GM10248 (cell line): ENCODE measurements at places on chromosomes 3 and 15.

GRCh38 chr15:63860155-63860554, 26.4 kb upstream of the HERC1 start:
- DNase-seq = no peak

- no peak for DNase-seq
Observed at GRCh38 chr15:29433050-29433318, 163.4 kb upstream of the NSMCE3 start.

- DNase-seq = no peak
Observed at GRCh38 chr15:89680282-89680873, 1.2 kb upstream of the PLIN1 start.

- DNase-seq = no peak
Observed at GRCh38 chr3:113110267-113110666, 101.1 kb upstream of the BOC start.

GRCh38 chr15:41671656-41672648, 11.7 kb downstream of the MGA start:
- DNase-seq = no peak

- no peak for DNase-seq
Observed at GRCh38 chr15:52976516-52977075, 186.5 kb upstream of the ONECUT1 start.

DNA sequence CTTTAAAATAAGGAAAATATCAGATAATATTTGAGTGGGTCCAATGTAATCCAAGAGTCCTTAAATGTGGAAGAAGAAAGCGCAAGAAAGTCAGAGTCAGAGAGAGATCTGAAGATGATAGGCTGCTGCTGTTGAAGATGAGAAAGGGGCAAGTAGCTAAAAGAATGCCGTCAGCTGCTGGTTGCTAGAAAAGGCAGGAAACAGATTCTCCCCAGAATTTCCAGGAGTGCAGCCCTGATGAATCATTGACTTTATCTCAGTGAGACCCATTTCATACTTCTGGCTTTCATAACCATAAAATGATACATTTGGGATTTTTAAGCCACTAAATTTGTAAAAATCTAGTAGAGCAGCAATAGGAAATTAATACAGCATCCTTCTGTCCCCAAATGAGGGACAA, 7.5 kb upstream of the CHMP2B start:
- no peak for DNase-seq

- peak; percentile 42 for DNase-seq
Observed at GRCh38 chr3:150765949-150766720, 3.2 kb upstream of the SIAH2 start.

- no peak for DNase-seq
Observed at GRCh38 chr15:100786139-100786531, 93.5 kb upstream of the ALDH1A3 start.

GRCh38 chr3:141380279-141380678, 12.0 kb downstream of the ZBTB38 start:
- DNase-seq = no peak

GRCh38 chr3:138234401-138235179, 47.5 kb downstream of the ARMC8 start:
- DNase-seq = no peak

DNA sequence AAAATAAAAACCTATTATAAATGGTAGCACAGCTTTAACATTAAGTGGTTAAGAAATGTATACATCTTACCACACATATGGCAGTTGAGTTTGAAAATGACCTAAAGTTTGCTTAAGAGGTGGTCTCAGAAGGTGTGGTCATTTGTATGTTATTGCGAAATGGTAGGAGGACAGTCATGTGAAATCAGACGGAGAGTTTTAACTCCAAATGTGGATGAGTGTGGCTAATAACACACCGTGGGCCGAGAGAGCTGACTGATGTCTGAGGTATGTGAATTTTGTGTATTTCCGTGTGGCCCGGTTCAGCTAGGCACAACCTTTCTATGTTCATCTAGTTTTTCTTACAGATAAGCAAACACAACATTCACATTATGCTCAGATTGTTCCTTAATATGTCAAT, 71.9 kb downstream of the ARNT2 start:
- no peak for DNase-seq

DNA sequence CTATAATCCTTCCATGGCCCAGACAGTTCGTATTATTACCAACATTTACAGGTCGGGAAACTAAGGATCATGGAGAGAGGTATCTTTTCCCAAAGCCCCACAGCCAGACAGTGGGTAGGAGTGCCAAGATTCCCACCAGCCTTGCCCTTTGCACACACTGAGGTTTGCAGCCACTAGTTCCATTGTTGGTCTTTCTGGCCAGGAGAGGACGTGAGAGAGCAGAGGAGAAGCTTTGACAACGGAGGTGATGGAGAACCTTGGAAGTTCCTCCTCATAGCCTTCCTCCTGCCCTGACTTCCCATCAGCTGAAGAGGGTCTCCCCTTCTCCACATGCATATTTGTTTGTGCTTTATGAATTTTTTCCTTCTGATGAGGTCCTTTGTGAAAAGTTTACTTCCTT, 50.5 kb upstream of the PLCL2 start:
- DNase-seq = no peak

DNA sequence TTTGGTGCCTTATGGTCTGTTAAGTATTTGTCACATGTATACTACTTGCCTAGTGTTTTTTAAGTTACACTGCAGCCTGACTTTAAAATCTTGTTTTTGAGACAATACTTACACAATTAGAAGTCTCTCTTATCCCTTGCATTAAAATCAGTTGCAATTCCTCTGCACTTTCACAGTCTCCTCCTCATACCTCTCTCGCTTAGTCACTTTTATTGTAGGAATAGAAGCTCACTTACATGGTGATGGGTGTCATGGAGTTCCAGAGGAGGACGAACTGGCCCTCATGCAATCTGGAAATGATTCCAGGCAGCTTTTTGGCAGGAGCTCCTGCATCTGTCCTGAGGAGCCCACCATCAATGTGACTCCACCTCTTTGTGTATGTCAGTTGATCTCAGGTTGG, 238.4 kb upstream of the TBC1D5 start:
- no peak for DNase-seq

DNA sequence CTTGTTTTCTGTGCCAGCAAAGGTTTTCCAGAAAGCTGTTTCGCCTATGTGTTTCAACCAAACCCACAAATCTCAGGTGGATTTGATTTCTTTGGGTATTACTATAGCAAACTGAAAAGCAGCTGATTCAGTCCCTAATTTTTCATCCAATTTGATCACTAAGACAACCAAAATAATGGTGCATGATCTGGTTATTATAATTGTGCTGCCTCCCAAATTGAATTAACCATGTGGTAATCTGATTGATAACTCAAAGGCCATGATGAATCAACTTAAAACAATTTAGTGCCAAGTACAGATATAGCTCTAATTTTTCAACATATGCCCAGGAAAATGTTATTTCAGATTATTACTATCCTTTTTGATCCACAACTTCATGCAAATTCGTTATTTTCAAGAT, 30.6 kb downstream of the PRTG start:
- no peak for DNase-seq

- no peak for DNase-seq
Observed at GRCh38 chr3:183638101-183638852, 2.9 kb downstream of the KLHL24 start.

- no peak for DNase-seq
Observed at GRCh38 chr3:168260859-168261258, 165.1 kb upstream of the GOLIM4 start.

GRCh38 chr3:197001106-197001971, 28.3 kb downstream of the MELTF start:
- no peak for DNase-seq

- no peak for DNase-seq
Observed at GRCh38 chr15:67037694-67038093, 27.7 kb upstream of the SMAD3 start.

GRCh38 chr3:93988283-93988682, 8.3 kb downstream of the ARL13B start:
- no peak for DNase-seq

DNA sequence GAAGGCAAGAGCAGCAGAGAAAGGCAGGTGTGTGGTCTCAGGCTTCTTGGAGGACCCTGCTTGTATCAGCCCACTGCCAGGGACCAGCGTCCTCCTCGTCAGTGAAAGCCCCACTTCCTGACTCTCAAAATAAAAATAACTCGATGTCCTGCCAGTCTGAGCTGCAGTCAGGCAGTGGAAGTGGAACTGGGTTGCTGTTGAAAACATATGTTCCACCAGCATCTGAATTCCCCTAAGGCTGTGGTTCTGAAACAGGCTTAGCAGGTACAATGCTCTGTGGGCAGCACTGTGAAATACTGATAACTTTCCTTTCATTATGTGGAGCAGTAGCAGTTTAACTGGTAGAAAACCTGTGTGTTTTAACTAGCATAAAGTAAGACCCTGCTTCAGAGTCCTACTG, 121.6 kb upstream of the EIF1B start:
- DNase-seq = peak; percentile 57

GRCh38 chr15:100663086-100663914, 60.9 kb downstream of the ASB7 start:
- DNase-seq = no peak

DNA sequence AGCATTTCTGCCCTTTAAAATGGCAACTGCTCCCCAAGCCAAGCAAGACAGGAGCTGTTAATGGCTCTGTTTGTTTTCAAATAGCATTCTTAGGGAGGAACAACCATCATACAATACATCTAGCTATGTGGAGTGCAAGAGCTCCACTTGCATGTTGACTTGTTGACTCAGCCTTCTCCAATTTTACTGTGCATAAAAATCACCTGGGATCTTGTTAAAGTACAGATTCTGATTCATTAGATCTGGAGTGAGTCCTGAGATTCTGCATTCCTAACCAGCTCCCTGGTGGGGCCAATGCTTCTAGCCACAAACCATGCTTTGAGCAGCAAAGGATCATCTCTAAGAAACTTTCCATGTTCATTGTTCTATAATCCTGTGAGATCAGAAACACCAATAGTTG, 171.4 kb downstream of the THRB start:
- no peak for DNase-seq

- DNase-seq = no peak
Observed at GRCh38 chr3:182739619-182740018, 53.7 kb upstream of the ATP11B start.

- no peak for DNase-seq
Observed at GRCh38 chr15:36778531-36778930, 199.1 kb downstream of the CDIN1 start.

- DNase-seq = no peak
Observed at GRCh38 chr3:188211476-188211875, 57.5 kb downstream of the LPP start.

GRCh38 chr15:99979371-99979770, 246.1 kb upstream of the LYSMD4 start:
- DNase-seq = no peak

- DNase-seq = no peak
Observed at GRCh38 chr15:70956201-70956995, 63.8 kb downstream of the LRRC49 start.

DNA sequence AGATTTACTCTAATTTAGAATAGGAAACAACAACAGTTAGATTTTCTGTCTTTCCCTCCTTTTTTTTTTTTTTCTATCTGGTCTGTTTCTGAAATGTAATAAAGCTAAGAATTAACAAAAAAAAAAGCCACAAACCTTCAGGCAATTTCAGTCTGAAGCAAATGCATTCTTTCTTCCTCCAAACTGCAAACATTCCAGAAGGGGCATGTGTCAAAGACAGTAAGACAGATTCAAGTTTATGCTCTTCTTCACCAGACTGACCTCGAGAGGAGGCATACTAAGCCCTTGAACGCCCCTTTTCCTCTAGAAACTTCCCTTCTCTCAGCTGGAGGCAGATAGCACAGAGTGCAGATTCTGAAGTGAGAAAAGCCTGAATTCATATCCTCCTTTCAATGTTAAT, 654.6 kb upstream of the LMCD1 start:
- no peak for DNase-seq

DNA sequence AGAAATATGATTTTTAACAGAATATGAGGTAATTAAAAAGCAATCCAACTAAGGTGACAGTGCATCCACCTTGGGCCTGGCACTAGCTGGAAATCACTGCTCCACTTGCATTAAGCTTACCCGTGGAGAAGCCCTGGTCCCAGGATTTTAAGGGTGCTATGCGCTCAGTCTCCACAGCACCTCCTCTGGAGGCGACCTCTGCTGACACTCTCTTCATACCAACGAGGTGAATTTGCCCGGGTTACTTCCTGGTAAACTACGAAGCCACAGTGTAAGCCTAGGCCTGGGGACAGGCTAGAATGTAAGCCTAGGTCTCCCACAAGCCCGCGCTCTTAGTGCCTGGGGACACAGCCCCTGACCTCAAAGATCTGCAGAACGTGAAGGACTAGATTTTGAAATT, 793 bp downstream of the APOD start:
- no peak for DNase-seq

- DNase-seq = no peak
Observed at GRCh38 chr15:67821784-67822440, 3.4 kb upstream of the SKOR1 start.

DNA sequence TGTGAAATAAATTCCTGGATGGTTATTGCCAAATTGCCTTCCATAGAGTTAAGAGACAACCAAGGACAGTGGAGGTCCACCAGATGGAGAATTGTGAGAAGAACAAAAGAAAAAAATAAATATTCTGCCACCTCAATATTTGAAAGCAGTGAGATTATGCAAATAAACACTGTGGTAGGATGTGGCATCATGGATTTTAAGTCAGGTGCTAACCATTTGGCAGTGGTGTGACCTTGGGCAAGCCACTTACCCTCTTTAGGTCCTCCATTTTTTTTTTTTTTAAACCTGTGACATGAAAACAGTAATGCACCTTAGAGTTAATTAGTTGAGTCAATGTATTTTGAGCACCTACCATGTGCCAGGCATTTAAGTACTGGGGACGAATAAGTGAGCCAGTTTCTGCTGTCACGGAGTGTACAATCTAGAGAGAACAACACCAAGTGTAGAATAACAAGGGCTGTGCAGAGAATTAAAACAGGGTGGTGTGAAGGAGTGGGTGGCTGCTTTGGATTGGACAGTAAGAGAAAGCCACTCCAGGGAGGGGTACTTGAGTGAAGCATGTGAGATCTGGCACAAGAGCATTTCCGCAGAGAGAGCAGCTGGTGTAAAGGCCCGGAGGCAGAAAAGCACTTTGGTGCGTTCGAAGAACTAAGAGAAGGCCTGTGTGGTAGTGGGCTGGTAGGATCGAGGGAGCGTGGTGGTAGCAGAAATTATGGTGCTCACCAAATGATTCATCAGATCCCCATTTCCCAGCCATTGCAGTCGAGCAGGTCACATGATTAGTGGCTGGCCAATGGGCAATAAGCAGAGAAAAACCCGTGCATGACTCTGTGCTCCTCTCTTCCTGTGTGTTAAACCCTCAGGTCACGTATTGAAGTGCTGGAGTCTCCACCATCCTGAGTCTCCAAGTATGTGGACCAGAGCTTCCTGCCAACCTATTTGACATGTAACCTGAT, 39.2 kb downstream of the CCK start:
- no peak for DNase-seq

- DNase-seq = no peak
Observed at GRCh38 chr15:70141376-70142071, 43.8 kb upstream of the TLE3 start.

- DNase-seq = no peak
Observed at GRCh38 chr15:67087507-67088172, 22.2 kb downstream of the SMAD3 start.

GRCh38 chr3:197380786-197381185, 82.4 kb upstream of the DLG1 start:
- no peak for DNase-seq
